ENCODE measurements at places on chromosomes 6 and 20.

DNA sequence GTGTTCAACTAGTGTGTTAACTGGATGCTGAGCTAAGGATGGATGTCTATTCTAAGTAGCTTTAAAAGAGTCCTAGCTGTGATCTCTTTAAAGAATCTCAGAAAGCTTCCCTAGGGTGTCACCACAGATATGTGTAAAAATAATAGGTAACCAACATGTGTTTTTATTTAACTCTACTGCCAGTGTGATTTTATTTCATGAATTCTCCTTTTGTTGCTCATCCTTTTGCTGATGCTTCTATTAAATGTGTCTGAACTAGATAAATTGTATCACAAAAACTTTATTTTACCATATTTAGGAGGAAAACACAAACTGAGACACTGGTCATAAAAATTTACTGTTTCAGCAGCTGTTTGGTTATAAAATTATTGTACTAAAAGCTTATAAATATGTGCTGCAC, 809.4 kb upstream of the CITED2 start:
- no peak for DNase-seq

- no peak for DNase-seq
Observed at GRCh38 chr6:38133932-38134703, 314.6 kb downstream of the ZFAND3 start.

GRCh38 chr6:43801495-43802181, 31.6 kb downstream of the VEGFA start:
- no peak for DNase-seq

- no peak for DNase-seq
Observed at GRCh38 chr6:21500314-21501020, 93.1 kb upstream of the SOX4 start.

All from stimulated activated CD8-positive, alpha-beta memory T cell treated with anti-CD3 and anti-CD28 coated beads, Interleukin-12 subunit alpha, Interleukin-12 subunit beta, amount 100 ng/mL, for 4 hours (primary cell).